Dermis blood vessel endothelial cell (primary cell): ENCODE measurements at places on chromosomes 7 and 10. TPM values are rescaled to one million over a fixed set of nuclear protein-coding genes. Genes with fewer than 3 reads are reported as not detected.

The ACSL5 gene
- total RNA-seq, result 64.2 and 66.1 TPM in 2 replicates

The VIPR2 gene
- total RNA-seq, result not detected in 2 replicates

The CPA5 gene
- total RNA-seq, result not detected in 2 replicates

The MCM10 gene
- 6.3 and 19.5 TPM in 2 replicates for total RNA-seq

The ADRA2A gene
- total RNA-seq, result 0.05 TPM in 1 of 2 replicates, not detected in the other

The EZH2 gene
- total RNA-seq, result 14.0 and 18.1 TPM in 2 replicates

The ASB10 gene
- not detected in 2 replicates for total RNA-seq

The GPC2 gene
- total RNA-seq, result 2.8 and 4.4 TPM in 2 replicates

The C10orf53 gene
- total RNA-seq, result not detected in 2 replicates

The PBLD gene
- total RNA-seq, result 3.1 and 4.4 TPM in 2 replicates

The LFNG gene
- 26.4 and 36.4 TPM in 2 replicates for total RNA-seq

The CC2D2B gene
- 0.88 and 1.2 TPM in 2 replicates for total RNA-seq

The CYP26A1 gene
- 2.2 and 2.7 TPM in 2 replicates for total RNA-seq

The FGFR2 gene
- 0.42 and 1.7 TPM in 2 replicates for total RNA-seq

The FAM53B gene
- 30.5 and 36.5 TPM in 2 replicates for total RNA-seq

The ACTL6B gene
- not detected in 2 replicates for total RNA-seq

The BLNK gene
- total RNA-seq, result not detected in 2 replicates

The LBX1 gene
- total RNA-seq, result not detected in 2 replicates

The CLDN3 gene
- 1.4 and 1.5 TPM in 2 replicates for total RNA-seq

The TACR2 gene
- 0.09 and 0.34 TPM in 2 replicates for total RNA-seq

The PRLHR gene
- total RNA-seq, result not detected in 2 replicates

The MAGI2 gene
- total RNA-seq, result 1.8 and 2.4 TPM in 2 replicates

The LRRD1 gene
- total RNA-seq, result under 0.01 TPM in 1 of 2 replicates, not detected in the other

The RAPGEF5 gene
- 176 and 269 TPM in 2 replicates for total RNA-seq

The SPDYE5 gene
- not detected in 2 replicates for total RNA-seq

The GRB10 gene
- 223 and 285 TPM in 2 replicates for total RNA-seq

The CRTAC1 gene
- total RNA-seq, result 0.51 and 1.3 TPM in 2 replicates

The IGF2BP3 gene
- 13.4 and 41.5 TPM in 2 replicates for total RNA-seq

The CYP3A4 gene
- not detected in 2 replicates for total RNA-seq

The CCDC136 gene
- 0.88 and 1.7 TPM in 2 replicates for total RNA-seq

The KNDC1 gene
- total RNA-seq, result 0.28 TPM in 1 of 2 replicates, not detected in the other

The PKD2L1 gene
- total RNA-seq, result not detected in 2 replicates

The NPFFR1 gene
- not detected in 2 replicates for total RNA-seq

The GNAT3 gene
- not detected in 2 replicates for total RNA-seq

The SAMD9L gene
- total RNA-seq, result 23.5 and 27.7 TPM in 2 replicates

The NRCAM gene
- 9.2 and 16.0 TPM in 2 replicates for total RNA-seq

The TEX47 gene
- total RNA-seq, result not detected in 2 replicates

The ANKRD22 gene
- total RNA-seq, result not detected in 2 replicates

The CAMK2B gene
- 0.09 and 0.17 TPM in 2 replicates for total RNA-seq

The CFAP43 gene
- 0.23 TPM in 1 of 2 replicates, not detected in the other for total RNA-seq

The SFR1 gene
- 7.0 and 10.0 TPM in 2 replicates for total RNA-seq

The NPTX2 gene
- total RNA-seq, result 3.7 and 18.5 TPM in 2 replicates

The ZCWPW1 gene
- total RNA-seq, result 0.51 and 0.98 TPM in 2 replicates

The CRHR2 gene
- not detected in 2 replicates for total RNA-seq

The CHST15 gene
- total RNA-seq, result 93.0 and 99.0 TPM in 2 replicates

The DDC gene
- 0.17 TPM in 1 of 2 replicates, not detected in the other for total RNA-seq
